ENCODE measurements at places on chromosomes 1 and 21.

GRCh38 chr1:213273546-213273945, 222.5 kb downstream of the RPS6KC1 start:
- DNase-seq = no peak

DNA sequence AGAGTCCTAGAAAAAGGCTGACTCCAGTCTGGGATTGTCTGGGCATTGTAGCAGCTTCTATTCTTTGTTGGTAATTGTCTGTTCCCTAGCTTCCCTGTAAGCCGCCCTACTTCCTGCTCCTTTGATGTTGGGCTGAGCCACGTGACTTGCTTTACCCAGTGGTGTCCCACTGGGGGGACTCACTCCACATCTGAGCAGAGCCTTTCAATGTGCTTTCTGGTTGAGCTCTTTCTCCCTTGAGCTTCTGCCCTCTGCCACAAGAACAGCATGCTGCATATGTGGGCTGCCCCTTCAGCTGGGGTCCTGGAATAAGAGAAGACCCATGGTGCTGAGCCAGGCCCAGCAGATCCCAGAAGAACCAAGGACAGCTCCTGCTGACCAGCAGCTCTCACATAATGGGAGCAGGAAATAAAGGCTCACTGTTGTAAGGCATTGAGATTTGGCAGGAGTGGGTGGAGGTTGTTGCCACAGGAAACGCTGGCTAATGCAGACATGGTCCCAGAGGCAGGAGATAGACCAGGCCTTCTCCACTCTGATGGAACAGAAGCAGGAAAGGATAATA, 276.3 kb upstream of the GJB5 start:
- DNase-seq = no peak

DNA sequence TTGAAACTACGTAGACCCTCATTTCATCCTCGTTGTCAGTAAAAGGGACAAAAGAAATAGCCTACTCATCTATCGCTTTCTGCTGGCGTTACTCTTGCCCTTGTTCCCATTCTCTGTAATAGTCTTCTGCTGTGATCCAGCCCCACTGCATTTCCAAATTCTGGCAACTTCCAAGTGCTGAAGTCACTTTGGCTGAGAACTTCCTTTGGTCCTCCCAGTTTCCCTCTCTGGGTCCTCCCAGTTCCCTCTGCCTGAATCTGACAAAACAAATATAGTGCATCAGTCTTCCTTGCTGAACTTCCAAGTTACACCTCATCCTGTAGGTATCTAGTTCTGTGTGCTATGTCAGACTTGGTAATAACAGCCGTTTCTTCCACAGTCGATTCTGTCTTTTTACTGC, 47.0 kb upstream of the PLA2G4A start:
- DNase-seq = no peak

- no peak for DNase-seq
Measured at GRCh38 chr1:180183426-180183825, 28.8 kb downstream of the QSOX1 start.

DNA sequence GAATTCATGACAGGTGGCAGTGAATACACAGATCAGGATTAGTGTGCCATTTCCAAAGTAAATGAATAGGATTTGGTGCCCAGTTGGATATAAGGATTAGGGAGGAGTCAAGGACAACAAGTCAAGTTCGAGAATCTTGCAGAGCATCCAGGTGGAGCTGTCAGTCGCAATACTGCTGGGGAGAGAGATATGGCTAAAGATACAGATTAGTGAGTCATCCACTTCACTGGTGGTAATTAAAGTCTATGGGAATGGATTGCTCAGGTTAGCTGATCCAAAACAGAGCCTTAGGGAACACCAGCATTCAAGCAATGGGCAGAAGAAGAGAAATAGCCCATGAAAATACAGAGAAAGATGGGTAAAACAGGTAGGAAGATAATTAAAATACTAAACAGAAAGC, 26.8 kb downstream of the BCAS2 start:
- DNase-seq = no peak

- no peak for DNase-seq
Measured at GRCh38 chr1:19436716-19437476, 48.4 kb downstream of the CAPZB start.

DNA sequence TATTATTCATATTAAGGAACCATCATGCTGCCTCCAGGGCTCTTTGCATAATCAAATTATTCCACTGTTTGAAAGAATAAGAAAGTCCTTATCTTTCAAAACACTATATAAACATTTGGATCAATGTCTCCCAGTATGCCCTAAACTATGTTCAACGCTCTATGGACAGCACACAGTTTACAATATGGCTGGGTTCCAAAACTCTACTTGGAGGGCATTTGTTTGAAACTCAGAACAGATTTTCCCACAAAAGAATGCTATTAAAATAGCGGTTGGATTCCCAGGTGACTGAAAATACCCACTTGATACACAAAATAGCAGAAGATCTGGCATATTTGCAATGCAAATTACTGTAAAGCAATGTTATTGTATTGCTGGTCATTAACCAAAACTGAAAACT, 3.2 kb downstream of the HAO2 start:
- DNase-seq = no peak

GRCh38 chr21:31911138-31911907, 38.5 kb downstream of the HUNK start:
- no peak for DNase-seq
